Activated B cell treated with CpG ODN at 0.5 μM for 24 hours (primary cell): ENCODE measurements at places on chromosomes 1 and 21. TPM values are rescaled to one million over a fixed set of nuclear protein-coding genes. Genes with fewer than 3 reads are reported as not detected.

The SAMD11 gene
- not detected in 2 replicates for total RNA-seq

The SYT2 gene
- total RNA-seq: not detected in 2 replicates

The ACTL8 gene
- total RNA-seq: not detected in 2 replicates

The KCNE2 gene
- not detected in 2 replicates for total RNA-seq

The BMP8B gene
- total RNA-seq: 1.2 and 1.4 TPM in 2 replicates

The RPTN gene
- not detected in 2 replicates for total RNA-seq

The IL20 gene
- not detected in 2 replicates for total RNA-seq

The SLAMF7 gene
- 99.2 and 119 TPM in 2 replicates for total RNA-seq

The PRAMEF5 gene
- not detected in 2 replicates for total RNA-seq

The SPRR2G gene
- total RNA-seq: not detected in 2 replicates

The KLHL20 gene
- total RNA-seq: 19.6 and 26.1 TPM in 2 replicates

The TMEM9 gene
- total RNA-seq: 19.0 and 21.7 TPM in 2 replicates

The SPRR1B gene
- total RNA-seq: not detected in 2 replicates

The ATAD3A gene
- 26.1 and 32.4 TPM in 2 replicates for total RNA-seq

The GNG12 gene
- total RNA-seq: not detected in 2 replicates

The C4BPA gene
- not detected in 2 replicates for total RNA-seq

The RHEX gene
- total RNA-seq: 30.4 and 34.8 TPM in 2 replicates

The ANGPTL7 gene
- not detected in 2 replicates for total RNA-seq

The PGLYRP4 gene
- not detected in 2 replicates for total RNA-seq

The C8B gene
- total RNA-seq: not detected in 2 replicates

The SPATA1 gene
- 4.6 and 4.7 TPM in 2 replicates for total RNA-seq

The ANKRD34A gene
- 1.4 and 2.4 TPM in 2 replicates for total RNA-seq

The L1TD1 gene
- 0.05 and 0.09 TPM in 2 replicates for total RNA-seq

The ERVH48-1 gene
- total RNA-seq: not detected in 2 replicates

The TOR1AIP2 gene
- total RNA-seq: 41.4 and 49.4 TPM in 2 replicates

The AMY1C gene
- not detected in 2 replicates for total RNA-seq

The HDAC1 gene
- total RNA-seq: 204 and 212 TPM in 2 replicates

The TMEM183A gene
- total RNA-seq: 62.5 and 70.6 TPM in 2 replicates

The PBX1 gene
- total RNA-seq: not detected in 2 replicates

The KCNK2 gene
- total RNA-seq: not detected in 2 replicates

The LIN28A gene
- total RNA-seq: not detected in 2 replicates

The MPZL1 gene
- 27.2 and 27.4 TPM in 2 replicates for total RNA-seq

The KCNJ10 gene
- not detected in 2 replicates for total RNA-seq

The HUNK gene
- total RNA-seq: 0.51 and 1.5 TPM in 2 replicates

The PDZK1IP1 gene
- not detected in 2 replicates for total RNA-seq

The CD5L gene
- total RNA-seq: 0.20 TPM in 1 of 2 replicates, not detected in the other

The AKT3 gene
- 63.3 and 67.9 TPM in 2 replicates for total RNA-seq

The SPRR3 gene
- not detected in 2 replicates for total RNA-seq

The CCDC181 gene
- total RNA-seq: not detected in 2 replicates

The RGS13 gene
- total RNA-seq: 0.49 and 0.60 TPM in 2 replicates
